H9 (cell line): ENCODE measurements at places on chromosomes 7 and 10.
A peak's percentile ranks its signal among the peaks of the same experiment; 100 is the strongest.

DNA sequence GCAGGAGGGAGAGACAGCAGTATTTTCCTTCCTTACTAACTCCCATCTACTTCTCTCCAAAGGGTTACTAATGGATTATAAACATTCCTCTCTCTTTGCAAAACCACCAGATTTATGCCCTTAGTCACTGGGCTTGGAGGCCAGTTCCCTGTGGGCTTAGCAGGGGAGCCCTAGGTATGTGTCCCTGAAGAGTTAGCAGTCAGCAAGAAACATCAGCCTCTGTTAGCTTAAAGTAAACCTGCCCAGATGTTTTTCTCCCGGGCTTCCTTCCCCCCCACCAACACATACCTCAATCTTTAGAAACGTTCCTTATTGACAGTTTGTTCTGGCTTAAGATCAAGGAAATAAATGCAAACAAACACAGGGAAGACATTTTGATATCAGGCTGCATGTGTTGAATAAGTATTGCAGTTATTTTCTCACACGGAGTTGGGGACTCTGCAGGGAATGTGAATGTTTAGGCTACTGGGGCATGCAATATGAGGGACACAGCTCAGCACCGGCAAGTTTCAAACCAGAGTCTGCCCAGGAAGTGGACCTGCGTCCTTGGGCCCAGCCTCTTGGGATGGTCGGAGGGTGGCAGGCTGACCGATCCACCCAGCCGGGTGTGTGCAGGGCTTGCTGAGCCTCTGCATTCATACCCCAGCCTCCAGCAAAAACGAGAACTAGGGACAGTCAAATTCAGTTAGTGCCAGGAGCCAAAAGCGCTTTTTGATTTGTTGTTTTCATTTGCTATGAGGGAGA is 252.0 kb upstream of the GRB10 start:
- DNase-seq = no peak

DNA sequence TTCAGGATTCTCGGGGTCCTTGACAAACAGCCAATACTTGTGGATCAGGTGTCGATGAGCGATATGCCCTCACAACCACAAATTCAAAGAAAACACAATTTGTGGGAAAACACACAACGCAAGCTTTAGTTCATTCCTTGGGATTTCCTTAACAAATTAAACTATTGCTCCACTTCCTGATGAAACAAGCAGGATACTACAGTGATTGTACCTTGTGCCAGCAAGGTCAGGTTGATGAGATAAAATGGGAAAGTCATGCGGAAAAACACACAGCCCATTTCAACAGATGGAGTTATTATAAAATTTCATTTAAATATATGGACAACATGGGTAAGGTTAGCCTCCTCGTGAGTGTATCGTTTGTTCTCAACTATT is 8.8 kb upstream of the RHOBTB1 start:
- no peak for DNase-seq

DNA sequence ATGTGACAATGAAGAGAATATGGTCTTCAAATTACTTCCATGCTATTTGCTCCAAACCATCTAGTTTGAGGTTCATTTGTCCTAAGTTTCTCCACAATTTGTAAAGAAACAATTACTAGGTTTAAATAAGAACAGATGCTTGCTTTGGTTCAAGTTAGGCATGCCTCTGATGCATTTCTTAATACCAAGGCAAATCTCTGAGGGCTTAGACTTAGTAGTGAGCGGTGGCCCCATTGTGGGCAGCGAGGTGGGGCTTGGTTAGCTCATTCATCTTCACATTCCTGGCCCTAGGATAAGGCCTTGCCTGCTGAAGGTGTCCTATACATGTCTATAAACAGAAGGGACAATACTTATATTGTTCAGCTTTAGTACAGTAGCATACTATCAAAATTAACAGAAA is 52.4 kb upstream of the RHEB start:
- DNase-seq = no peak

DNA sequence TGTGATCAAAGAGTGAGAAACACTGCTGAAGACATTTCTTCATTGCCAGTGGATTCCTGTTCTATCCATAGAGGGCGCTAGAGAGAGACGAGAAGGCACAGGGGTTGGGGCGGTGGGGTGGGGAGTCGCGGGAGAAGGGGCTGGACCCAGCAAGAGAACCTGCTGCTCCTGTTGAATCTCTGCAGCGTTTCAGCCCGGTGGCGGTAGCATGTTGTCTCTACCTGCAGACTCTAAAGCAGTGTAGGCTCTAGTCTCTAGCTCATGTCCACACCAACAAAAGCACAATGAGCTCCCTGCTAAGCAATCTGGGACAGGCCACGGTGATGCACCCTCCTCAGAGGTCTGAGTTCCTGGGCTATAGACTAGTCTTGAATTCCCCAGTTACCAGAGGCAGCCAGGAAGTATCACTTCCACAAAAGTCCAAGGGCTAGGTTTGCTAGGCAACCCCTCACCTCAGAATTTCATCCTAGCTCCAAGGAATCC is 167.7 kb downstream of the DGKB start:
- DNase-seq = peak; percentile 86

GRCh38 chr10:46002916-46003693 is 27.3 kb downstream of the NCOA4 start:
- DNase-seq = no peak

DNA sequence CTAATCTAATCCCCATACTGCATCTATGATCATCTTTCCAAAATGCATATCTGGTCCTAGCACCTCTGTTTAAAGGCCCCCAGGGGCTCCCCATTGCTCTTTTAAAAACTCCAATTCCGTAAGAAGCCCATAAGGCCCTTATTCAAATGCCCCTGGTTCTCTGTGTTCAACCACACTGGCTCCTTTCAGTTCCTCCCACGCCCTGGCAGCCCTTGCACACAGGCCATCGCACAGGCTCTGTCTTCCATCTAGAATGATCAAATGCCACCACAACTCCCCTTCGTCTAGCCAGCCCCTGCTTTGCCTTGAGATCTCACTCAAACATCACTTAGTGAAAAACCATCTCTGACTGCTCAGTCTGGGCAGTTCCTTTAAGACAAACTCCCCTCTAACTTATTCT is 112.9 kb upstream of the LYZL2 start:
- no peak for DNase-seq

GRCh38 chr7:130441408-130441869 is 623 bp upstream of the CEP41 start:
- peak; percentile 69 for DNase-seq

DNA sequence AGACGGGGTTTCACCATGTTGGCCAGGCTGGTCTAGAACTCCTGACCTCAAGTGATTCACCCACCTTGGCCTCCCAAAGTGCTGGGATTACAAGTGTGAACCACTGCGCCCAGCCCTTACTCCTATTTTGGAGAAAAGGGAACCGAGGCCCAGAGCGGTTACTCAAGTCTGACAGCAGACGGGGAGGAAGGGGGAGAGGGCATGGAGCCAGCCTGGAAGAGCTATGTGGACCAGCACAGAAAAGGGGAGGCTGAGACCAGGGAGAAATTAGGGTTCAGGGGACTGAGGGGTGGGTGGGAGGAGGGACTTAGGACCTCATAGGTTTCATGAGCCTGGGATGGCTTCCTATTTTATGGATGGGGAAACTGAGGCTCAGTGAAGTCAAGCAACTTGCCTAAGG is 1.5 kb downstream of the SFRP5 start:
- DNase-seq = no peak

GRCh38 chr10:69065406-69066361 is 22.2 kb upstream of the SRGN start:
- no peak for DNase-seq

- no peak for DNase-seq
Measured at GRCh38 chr7:129909669-129910068, 43.1 kb downstream of the UBE2H start.

GRCh38 chr7:91324663-91325062 is 60.4 kb downstream of the FZD1 start:
- no peak for DNase-seq

- DNase-seq = peak; percentile 85
Measured at GRCh38 chr7:131745390-131746248, 189.2 kb upstream of the PODXL start.

GRCh38 chr7:106165337-106165736 is 53.2 kb upstream of the SYPL1 start:
- no peak for DNase-seq

DNA sequence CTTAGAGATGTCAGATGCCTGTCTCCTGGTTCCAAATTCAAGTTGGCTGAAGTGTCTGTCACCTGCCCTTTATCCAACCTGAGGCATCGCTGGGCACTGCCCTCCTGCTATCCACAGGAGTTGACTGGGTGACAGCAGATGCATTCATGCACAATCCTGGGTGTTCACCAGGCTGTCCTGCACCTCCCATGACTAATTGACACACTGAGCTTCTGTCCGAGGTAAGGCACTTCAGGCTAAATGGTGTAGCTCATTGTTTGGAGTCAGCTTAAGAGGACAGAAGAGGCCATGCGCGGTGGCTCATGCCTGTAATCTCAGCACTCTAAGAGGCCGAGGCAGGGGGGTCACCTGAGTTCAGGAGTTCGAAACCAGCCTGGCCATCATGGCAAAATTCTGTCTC is 2.4 kb downstream of the UCMA start:
- no peak for DNase-seq

GRCh38 chr10:97888641-97889262 is 39.1 kb downstream of the GOLGA7B start:
- peak; percentile 90 for DNase-seq

DNA sequence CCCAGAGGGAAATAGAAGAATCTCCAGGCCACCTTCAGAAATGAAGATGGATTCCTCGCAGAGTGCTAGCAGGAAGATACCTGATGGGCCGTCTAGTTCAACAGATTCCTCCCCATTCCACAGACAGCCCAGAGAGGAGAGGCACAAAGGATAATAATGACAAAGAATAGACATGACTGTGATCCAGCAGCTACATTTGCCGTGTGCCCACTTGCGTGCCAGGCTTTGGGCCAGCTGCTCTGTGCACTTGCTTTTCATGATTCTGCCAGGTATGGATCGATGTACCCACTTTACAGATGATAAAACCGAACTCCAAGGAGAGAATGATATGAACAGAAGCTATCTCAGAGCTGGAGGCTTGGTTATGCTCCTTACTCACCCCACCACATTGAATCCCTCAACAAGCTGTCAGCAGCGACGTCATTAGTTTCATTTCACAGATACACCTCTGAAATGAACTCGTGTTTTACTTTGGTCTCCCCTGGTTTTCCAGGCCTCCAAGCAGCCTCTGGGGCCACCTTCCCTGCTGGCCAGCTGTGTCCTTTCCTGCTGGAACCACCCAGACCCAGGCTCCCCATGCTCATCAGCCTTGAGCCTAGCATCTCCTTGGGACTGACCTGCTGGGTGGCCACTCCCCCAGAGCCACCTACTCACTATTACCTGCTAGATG is 11.9 kb upstream of the WDFY4 start:
- no peak for DNase-seq

- no peak for DNase-seq
Measured at GRCh38 chr7:131090188-131090587, 237.5 kb upstream of the MKLN1 start.

DNA sequence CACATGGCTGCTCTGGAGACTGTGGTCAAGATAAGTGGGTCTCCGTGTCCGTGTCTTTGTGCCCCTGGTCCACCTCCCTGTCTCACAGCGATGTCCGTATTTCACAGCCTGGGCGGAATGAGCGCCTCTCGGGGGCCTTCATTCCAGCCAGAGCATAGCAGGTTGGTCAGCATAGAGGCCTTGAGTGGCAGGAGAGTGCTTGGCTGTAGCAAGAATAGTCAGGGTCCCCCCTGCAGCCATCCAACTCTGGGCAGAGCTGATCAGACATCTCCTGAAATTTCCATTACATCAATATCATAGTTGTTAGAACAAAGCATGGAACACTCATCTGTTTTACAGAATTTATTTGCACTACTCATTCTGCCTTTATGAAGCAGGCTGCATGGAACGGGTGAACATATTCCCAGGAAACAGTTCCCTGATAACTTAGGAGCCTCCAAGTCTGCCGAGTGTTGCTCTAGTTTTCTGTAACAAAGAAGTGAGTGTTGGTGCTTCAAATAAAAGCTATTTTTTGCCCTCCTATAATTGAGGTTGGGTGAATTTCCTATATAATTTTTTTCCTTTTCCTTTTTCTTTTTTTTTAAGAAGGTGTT is 255.3 kb downstream of the INHBA start:
- DNase-seq = no peak

- DNase-seq = no peak
Measured at GRCh38 chr10:1938317-1938716, 201.0 kb upstream of the ADARB2 start.

DNA sequence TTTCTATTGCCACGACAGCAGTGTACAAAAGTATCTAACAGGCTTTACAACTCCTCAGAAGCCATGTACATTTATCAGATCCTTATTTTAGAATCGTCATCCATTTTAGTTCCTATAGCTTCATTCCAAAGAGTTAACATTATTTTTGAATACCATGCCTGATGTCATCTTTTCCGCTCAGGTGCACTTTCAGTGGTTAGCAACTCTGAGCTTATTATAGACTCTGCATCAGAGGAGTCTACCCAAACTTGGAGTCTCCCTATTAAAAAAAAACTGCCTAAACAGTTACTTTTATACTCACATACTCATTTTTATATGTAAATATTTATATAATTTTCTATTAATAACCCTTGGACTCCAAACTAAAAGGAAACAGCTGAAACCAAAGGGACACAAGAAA is 31.6 kb upstream of the PRSS37 start:
- no peak for DNase-seq

GRCh38 chr7:140156460-140157080 is 20.2 kb downstream of the KDM7A start:
- DNase-seq = no peak

DNA sequence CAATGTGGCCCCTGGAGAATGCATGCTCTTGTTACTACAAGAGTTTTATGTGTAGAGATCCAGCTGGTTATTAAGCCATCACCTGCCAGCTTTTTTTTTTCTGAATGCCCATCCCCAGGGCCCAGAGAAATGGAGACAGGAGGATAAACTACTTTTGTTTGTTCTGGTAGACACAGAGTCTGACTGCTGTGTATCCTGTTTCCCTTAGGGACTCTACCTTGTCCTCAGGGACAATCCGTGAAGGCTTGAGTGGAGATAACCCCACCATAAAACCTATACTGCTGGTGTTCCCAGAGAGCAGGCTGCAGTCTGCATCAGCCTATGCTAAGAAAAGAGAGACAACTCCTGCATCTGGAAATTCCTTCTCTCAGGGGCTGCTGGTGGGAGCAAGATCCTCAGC is at the start of gene OR2A5:
TSS of gene OR2A5 (plus strand) at position 301 of the 400 bp plus-strand sequence. CDS start 1,454 bp downstream, outside the sequence.
- no peak for DNase-seq

- no peak for DNase-seq
Measured at GRCh38 chr7:7236041-7236440, 53.7 kb downstream of the C1GALT1 start.

DNA sequence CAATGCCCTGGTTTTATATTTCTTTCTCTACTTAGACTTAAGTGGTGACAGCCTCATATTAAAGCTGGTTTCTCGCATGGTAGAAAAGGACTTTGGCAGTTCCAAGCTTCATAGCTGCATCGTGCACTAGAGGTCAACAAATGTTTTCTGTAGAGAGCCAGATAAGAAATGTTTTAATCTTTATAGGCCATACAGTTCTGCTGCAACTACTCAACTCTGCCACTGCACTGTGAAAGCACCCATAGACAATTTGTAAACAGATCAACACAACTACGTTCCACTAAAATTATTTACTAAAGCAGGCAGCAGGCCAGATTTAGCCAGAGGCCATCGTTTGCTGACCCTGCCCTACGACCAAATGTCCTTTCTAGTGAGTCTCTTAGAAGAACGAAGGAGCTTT is 36.7 kb downstream of the CSGALNACT2 start:
- no peak for DNase-seq
